ENCODE measurements at places on chromosomes 12 and 14.

GRCh38 chr12:129629901-129630300, 273.9 kb downstream of the TMEM132D start:
- DNase-seq, result no peak
- H3K27ac ChIP-seq, result no peak overlapping the region
- no peaks in the 10 kb centered on the region for H3K4me1 ChIP-seq
- no peaks in the 10 kb centered on the region for H3K36me3 ChIP-seq
- no peak overlapping the region for H3K4me3 ChIP-seq
- H3K27me3 ChIP-seq, result no peaks in the 10 kb centered on the region

GRCh38 chr12:110721570-110721969, 21.1 kb downstream of the PPP1CC start:
- H3K36me3 ChIP-seq, result peaks cover 17% of the 10 kb centered on the region
- H3K4me3 ChIP-seq, result no peak overlapping the region
- no peak for DNase-seq
- no peaks in the 10 kb centered on the region for H3K4me1 ChIP-seq
- H3K27me3 ChIP-seq, result no peaks in the 10 kb centered on the region
- H3K27ac ChIP-seq, result no peak overlapping the region

DNA sequence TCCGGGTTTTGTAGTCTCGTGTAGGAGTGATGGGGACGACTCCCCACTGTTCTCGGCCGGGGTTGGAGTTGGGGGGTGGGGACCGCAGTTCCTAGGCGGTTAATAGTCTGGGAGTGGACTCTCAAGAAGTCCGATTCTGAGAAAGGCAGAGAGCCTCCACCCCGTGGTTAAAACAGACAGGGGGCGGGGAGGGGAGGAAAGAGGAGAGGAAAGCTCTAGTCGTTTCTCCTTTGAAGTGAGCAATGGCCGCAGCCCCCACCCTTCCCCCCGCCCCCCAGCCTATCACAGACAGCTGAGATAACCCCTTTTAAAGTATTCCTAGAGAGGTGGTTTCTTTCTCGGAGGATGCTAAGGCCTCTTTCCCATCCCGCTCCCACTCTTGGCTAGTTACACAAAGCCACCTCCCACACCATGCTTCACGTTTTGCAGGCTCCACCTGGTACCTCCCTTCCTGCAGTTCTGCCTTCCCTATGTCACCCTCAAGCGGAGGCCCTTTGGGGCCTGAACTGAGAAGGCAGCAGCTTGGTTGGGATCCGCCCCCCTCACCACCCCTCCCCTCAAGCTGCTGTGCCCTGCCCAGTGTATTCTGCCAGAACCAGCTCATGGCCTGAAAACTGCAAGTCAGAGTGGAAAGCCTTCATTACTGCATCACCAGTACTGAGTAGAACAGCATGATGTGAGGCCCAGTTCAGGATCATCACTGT, 853 bp downstream of the USP5 start:
- peaks cover 22% of the 10 kb centered on the region for H3K36me3 ChIP-seq
- H3K4me1 ChIP-seq, result peaks cover 24% of the 10 kb centered on the region
- H3K27ac ChIP-seq, result peak overlapping the region; percentile 8
- peak overlapping the region; percentile 93 for H3K4me3 ChIP-seq

DNA sequence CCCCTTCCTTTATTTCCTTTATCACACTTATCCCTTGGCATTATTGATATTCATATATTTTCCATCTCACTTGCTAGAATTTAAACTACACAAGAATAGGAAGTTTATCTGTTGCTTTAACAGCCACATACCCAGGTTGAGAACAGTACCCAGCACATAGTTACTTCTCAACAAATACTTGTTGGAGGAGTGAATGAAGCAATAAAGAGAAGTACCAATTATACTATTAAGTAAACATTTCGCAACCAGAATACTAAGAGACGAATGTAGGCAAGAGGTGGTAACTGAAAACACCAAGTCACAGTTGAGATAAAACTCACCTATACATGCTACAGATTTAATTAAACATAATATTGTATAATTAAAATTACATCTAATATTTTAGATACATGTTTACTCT, 110.9 kb downstream of the FSCB start:
- no peaks in the 10 kb centered on the region for H3K4me1 ChIP-seq
- no peak for DNase-seq
- H3K27ac ChIP-seq, result no peak overlapping the region
- H3K4me3 ChIP-seq, result no peak overlapping the region

GRCh38 chr12:79634957-79635471, 55.8 kb downstream of the PAWR start:
- H3K4me3 ChIP-seq, result no peak overlapping the region
- H3K4me1 ChIP-seq, result no peaks in the 10 kb centered on the region
- H3K27me3 ChIP-seq, result no peaks in the 10 kb centered on the region
- no peak overlapping the region for H3K27ac ChIP-seq
- H3K36me3 ChIP-seq, result no peaks in the 10 kb centered on the region

- no peaks in the 10 kb centered on the region for H3K4me1 ChIP-seq
- H3K27me3 ChIP-seq, result no peaks in the 10 kb centered on the region
- H3K36me3 ChIP-seq, result no peaks in the 10 kb centered on the region
- H3K27ac ChIP-seq, result no peak overlapping the region
- no peak overlapping the region for H3K4me3 ChIP-seq
Measured at GRCh38 chr14:105050551-105050897, 14.7 kb downstream of the GPR132 start.

DNA sequence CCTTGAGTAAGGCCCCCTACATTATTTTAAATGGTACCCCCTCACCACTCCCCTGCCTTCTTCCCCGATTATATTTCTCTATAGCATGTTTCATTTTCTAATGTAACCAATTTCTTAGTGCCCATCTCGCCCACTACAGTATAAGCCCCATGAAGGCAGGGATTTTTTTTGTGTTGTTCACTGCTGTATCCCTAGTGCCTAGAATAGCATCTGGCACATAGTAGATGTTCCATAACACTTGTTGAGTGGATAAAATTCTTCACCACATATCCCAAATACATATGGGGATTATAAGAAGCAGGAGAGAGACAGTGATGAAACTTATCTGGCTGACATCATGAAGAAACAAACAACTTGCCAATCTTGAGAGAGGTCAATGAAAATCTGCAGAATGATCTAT, 11.5 kb downstream of the FBXO21 start:
- H3K4me1 ChIP-seq, result no peaks in the 10 kb centered on the region
- H3K27ac ChIP-seq, result no peak overlapping the region
- H3K27me3 ChIP-seq, result no peaks in the 10 kb centered on the region
- DNase-seq, result no peak
- H3K4me3 ChIP-seq, result no peak overlapping the region

DNA sequence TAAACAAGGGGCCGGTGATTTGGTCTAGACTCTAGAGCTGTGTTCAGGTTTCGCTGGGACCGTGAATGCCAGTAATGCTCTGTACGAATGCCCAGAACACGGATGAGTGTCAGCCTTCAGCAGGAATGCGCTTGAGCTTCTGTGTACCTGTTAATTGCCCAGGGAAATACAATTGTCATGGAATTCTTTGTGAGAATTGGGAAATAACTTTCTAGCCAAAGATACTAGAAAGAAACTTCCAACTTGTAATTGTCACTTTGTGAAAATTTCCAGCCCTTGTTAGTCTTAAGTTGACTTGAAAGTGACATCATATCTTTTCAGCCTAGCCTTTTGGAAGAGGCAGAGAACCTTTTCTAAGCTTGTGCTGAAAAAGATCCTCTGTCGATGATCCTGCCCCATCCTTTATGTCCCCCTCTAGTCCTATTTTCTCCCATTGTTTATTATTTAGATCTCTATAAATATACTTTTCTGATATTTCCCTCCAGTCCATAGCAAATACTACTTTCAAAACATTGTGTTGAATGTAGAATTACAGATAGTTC, 2.7 kb downstream of the CHST11 start:
- no peak overlapping the region for H3K27ac ChIP-seq
- DNase-seq, result no peak
- H3K36me3 ChIP-seq, result no peaks in the 10 kb centered on the region
- H3K4me1 ChIP-seq, result peaks cover 57% of the 10 kb centered on the region
- H3K27me3 ChIP-seq, result no peaks in the 10 kb centered on the region
- peak overlapping the region; percentile 64 for H3K4me3 ChIP-seq

DNA sequence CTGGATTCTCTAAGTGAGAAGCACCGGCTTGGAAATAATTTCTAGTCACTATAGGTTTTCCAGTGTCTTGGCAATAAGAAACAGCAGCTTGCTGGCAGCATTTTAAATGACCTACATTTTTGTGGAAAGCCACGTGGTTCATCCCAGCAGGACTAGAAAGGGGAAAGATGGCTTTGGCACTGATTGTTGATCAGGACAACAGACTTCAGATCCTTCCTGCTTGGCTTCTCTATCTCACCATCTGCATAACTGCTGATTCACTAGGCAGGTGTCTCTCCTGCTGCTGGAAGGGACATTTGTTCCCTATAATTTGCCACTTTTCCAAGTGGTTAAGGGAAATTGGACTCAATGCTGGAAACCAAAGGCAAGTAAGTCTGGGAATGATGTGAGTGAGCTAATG, 131.0 kb downstream of the TTC8 start:
- no peaks in the 10 kb centered on the region for H3K36me3 ChIP-seq
- H3K4me1 ChIP-seq, result no peaks in the 10 kb centered on the region
- H3K27ac ChIP-seq, result no peak overlapping the region

DNA sequence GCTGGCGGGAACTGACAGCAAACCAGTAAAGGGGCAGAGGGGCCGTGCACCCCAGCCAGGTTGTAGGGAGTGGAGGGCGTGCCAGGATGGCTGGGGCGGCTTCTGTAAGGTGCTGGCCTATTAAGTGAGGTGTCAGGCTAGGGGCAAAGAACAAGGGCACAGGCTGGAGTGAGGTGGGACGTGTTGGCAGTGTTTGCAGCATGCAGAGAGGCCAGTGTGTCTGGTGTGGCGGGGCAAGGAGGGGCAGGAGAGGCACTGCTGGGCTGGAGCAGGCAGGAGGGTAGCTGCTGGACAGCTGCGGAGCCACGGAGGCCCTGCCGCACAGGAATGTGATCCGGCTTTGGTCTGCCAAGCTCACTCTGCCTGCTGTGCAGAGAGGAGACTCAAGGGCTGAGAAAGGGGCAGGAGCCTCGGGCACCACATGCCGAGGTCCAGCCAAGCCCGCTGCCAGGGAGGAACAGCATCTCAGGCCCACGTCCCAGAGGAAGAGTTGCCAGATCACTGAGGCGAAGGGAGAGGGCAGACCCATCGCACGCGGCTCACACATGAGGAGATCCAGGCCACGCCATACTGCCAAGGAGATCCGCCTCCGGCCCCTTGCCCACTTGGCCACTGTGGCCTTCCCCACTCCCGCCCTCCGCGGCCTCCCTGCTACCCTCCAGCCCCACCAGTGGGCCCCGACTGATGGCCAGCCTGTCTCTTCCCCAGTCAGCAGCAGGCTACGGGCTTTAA, 46.8 kb downstream of the AMN start:
- no peak overlapping the region for H3K4me3 ChIP-seq
- peaks cover 59% of the 10 kb centered on the region for H3K36me3 ChIP-seq
- no peak for DNase-seq

GRCh38 chr14:71557351-71557750, 374.9 kb upstream of the RGS6 start:
- H3K36me3 ChIP-seq, result no peaks in the 10 kb centered on the region
- H3K4me1 ChIP-seq, result no peaks in the 10 kb centered on the region
- DNase-seq, result no peak
- H3K27me3 ChIP-seq, result no peaks in the 10 kb centered on the region
- H3K27ac ChIP-seq, result no peak overlapping the region

GRCh38 chr14:103416916-103417315, 31.7 kb downstream of the MARK3 start:
- H3K36me3 ChIP-seq, result no peaks in the 10 kb centered on the region
- no peak overlapping the region for H3K27ac ChIP-seq
- H3K4me3 ChIP-seq, result no peak overlapping the region
- H3K4me1 ChIP-seq, result peaks cover 5% of the 10 kb centered on the region
- no peaks in the 10 kb centered on the region for H3K27me3 ChIP-seq

- DNase-seq, result no peak
- no peaks in the 10 kb centered on the region for H3K36me3 ChIP-seq
- H3K4me1 ChIP-seq, result no peaks in the 10 kb centered on the region
- H3K27ac ChIP-seq, result no peak overlapping the region
- no peak overlapping the region for H3K4me3 ChIP-seq
Measured at GRCh38 chr14:55731311-55731872, 151.4 kb downstream of the KTN1 start.

- peak overlapping the region; percentile 52 for H3K4me3 ChIP-seq
- no peaks in the 10 kb centered on the region for H3K27me3 ChIP-seq
- H3K36me3 ChIP-seq, result no peaks in the 10 kb centered on the region
- H3K4me1 ChIP-seq, result peaks cover 20% of the 10 kb centered on the region
- peak; percentile 89 for DNase-seq
- H3K27ac ChIP-seq, result peak overlapping the region; percentile 98
Measured at GRCh38 chr12:1217191-1217949, 226.3 kb downstream of the ERC1 start.

DNA sequence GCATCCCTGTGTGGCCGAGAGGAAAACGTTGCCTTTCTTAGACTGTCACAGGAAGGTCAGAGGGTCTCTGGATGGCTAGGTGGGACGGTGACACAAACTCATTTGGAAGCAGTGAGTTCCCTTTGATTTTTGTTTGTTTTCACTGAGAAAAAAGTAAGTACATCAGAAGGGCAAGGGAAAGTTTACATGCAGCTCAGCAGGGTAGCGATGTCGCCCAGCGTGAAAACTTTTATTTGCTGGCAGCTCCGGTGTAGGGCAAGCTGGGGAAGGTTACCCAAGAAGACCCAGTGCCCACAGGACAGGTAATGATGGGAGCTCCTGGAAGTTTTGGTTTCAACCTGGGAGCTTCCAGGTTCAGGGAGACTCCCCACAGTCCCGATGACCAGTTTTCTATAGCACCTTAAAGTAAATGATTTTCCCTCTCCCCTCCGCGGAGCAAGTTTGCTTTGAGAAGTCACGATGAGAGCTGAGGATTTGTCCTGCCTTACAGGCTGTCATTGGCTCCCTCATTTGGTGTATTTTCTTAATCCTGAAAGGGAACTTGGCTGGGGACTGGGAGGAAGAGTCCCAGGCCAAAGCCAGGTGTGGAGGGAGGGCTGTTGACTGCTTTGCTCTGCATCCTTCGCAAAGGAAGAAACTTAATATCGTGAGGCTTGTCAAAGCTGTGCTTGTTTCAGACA, 64.7 kb upstream of the ESRRB start:
- no peak overlapping the region for H3K4me3 ChIP-seq
- no peak for DNase-seq
- H3K27me3 ChIP-seq, result peaks cover 51% of the 10 kb centered on the region
- no peaks in the 10 kb centered on the region for H3K36me3 ChIP-seq
- no peak overlapping the region for H3K27ac ChIP-seq

DNA sequence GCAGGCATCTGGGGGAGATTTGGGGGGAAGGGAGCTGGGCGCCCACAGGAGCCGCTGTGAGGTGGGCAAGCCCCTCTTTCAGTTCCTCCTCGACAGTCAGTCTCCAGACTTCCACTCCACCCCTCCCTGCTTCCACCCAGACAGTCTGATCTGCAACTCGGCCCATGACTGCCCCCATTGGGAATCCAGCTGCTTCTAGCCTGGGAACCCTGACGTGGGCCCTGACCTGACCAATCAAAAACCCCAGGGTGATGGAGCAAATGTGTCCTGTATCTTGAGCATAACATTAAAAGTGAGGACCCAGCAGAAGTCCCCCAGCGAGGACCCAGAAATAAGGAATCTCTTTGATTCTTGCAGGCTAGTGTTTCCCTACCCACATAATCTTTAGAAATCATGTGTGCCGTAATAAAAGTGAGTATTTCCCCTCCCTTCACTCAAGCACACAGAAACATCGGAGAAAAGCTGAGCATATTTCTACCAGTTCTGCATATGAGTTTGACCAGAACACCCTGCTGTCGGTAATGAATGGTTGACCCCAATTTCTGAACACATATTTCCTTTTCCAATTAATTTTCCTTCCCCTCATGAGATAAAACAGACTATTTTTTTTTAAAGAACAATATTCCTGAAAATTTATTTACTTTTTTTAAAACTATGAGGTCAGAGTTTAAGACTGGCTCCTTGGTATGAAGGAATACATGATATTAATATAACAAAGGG, 6.4 kb downstream of the SSH1 start:
- H3K36me3 ChIP-seq, result peaks cover 18% of the 10 kb centered on the region
- H3K27ac ChIP-seq, result peak overlapping the region; percentile 98
- H3K4me3 ChIP-seq, result no peak overlapping the region
- no peaks in the 10 kb centered on the region for H3K27me3 ChIP-seq
